Muscle of leg (tissue), 16 donors: ENCODE measurements at places on chromosomes 6 and 20. TPM values are rescaled to one million over a fixed set of nuclear protein-coding genes. Genes with fewer than 3 reads are reported as not detected.
A peak's percentile ranks its signal among the peaks of the same experiment; 100 is the strongest.

IYD gene
- not detected for polyA plus RNA-seq

ELOVL2 gene
- polyA plus RNA-seq = 2.7 TPM

RUNX2 gene
- 0.86 TPM for polyA plus RNA-seq

LY6G6D gene
- polyA plus RNA-seq = 0.31 TPM

EXOC2 gene
- 22.7 TPM for polyA plus RNA-seq

PPP1R16B gene
- 4.8 TPM for polyA plus RNA-seq

MICAL1 gene
- 66.0 TPM for polyA plus RNA-seq

HLA-DRB1 gene
- 14.8 TPM for polyA plus RNA-seq

SLC13A3 gene
- polyA plus RNA-seq = 3.4 TPM

ADGRB3 gene
- polyA plus RNA-seq = 1.2 TPM

- DNase-seq = no peak
Measured at GRCh38 chr20:10282979-10283456, 64.4 kb downstream of the SNAP25 start.

DNA sequence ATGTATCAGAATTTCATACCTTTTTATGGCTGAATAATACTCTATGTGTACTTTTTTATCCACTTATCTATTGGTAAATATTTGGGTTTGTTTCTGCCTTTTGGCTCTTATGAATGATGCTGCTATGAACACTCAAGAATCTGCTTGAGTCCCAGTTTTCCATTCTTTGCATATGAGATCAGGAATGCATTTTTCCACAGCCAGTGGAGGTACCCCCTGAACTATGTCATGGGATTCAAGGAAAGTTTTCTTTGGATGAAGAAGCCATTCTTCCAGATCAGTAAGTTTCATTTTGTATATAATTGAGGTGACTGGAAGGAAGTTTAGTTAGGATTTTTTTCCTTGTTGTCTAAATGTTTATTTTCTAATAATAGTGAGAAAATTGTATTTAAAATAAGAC lies 40.9 kb downstream of the NKX2-4 start:
- DNase-seq = no peak

- no peak for DNase-seq
Measured at GRCh38 chr6:40523505-40524172, 63.5 kb downstream of the LRFN2 start.

DNA sequence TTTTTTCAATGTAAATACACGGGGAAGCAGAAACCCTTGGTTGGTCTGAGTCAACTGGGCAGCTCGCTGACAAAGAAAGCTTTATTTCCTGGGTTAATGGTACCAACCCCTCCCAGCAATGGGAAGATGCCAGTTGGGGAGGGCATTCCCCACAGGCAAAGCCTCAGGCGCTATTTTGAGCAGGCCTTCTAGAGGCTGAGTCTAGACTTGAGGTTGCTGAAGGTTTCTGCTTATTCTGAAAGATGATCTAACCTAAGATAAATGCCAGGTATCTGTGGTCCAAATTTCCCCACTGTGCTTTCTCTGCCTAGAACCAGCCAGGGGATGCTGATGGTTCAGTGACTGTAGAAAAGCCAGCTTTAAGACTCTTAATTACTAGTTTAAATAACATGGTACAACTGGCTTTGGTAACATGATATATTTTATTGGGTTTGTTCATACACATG lies 172.5 kb upstream of the JARID2 start:
- DNase-seq = no peak

DNA sequence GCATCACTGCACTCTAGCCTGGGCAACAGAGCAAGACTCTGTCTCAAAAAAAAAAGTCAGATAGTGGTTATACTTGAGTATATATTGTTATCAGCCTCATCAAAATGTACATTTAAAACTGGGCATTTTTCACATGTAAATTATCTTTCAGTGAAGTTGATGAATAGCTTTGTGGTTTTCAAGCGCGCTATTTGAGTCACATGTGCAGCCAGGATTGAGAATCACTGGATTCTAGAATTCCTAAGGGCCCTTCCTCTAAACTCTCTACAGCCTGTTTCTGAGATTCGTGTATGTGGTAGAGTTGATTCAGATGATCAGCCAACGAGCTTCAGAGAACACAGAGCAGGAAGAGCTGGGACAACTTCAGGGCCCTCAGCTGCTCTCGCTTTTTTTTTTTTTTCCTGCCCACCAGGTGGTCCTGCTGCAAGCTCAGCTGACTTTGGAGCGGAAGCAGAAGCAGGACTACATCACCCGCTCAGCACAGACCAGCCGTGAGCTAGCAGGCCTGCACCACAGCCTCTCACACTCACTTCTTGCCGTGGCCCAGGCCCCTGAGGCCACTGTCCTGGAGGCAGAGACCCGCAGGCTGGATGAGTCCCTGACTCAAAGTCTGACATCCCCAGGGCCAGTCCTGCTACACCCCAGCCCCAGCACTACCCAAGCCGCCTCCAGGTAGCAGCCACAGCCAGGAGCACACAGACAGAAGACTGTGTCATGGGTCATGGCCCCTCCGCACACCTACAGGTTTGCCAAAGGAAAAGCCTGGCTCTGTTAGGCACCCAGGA lies 18.3 kb downstream of the C20orf173 start:
- peak; percentile 37 for DNase-seq

GRCh38 chr6:40958738-40959137 lies 80.3 kb downstream of the UNC5CL start:
- DNase-seq = no peak

DNA sequence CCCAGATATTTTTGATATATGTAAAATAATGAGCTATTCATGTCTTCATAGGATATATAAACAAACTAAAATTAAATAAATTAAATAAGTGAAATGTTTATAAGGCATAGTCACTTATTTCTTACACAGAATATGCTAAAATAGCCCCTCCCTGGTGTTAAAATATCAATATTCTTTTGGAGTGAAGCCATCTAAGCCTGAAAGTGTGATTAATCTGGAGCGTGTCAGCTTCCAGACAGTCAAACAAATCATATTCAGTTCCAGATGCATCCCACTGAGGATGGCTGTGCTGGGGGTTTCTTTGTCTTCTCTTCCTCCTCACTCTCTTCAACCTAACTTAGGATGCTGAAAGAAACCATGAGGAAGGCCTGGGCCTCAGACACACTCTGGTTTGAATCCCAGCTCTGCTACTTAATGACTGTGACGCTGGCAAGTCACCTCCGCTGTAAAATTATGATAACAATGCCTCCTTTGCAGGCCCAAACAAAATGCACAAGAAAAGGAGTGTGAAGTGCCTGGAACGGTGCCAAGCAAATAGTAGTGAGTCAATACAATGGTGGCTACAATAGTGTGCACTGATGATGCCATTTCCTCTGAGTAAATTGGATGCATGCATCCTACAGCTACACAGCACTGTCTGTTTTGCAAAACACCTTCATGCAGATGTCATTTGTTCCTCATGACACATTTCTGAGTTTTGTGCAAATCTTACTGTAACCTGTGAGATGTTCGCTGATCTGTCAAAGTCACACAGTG lies 161.4 kb downstream of the FOXC1 start:
- no peak for DNase-seq

DNA sequence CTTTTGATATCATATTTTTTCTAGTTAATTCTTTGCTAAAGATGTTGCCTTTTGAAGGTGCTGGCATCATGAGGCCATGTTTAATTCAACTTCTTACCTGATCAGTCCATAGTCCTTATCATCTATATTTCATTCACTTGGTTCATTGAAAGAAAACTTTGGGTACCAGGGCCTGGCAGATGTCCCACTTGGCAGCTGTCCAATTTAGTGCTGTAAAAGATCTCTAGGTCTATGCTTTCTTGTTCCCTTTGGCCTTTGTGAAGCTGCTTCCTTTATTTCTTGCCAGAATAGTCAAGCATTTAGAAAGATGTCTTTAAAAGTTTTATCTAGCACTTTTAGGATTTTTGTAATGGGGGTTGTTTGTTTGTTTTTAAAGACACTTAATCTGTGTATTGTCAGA lies 61.7 kb upstream of the EYA4 start:
- DNase-seq = no peak

GRCh38 chr6:68126089-68126749 lies 508.9 kb upstream of the ADGRB3 start:
- no peak for DNase-seq

DNA sequence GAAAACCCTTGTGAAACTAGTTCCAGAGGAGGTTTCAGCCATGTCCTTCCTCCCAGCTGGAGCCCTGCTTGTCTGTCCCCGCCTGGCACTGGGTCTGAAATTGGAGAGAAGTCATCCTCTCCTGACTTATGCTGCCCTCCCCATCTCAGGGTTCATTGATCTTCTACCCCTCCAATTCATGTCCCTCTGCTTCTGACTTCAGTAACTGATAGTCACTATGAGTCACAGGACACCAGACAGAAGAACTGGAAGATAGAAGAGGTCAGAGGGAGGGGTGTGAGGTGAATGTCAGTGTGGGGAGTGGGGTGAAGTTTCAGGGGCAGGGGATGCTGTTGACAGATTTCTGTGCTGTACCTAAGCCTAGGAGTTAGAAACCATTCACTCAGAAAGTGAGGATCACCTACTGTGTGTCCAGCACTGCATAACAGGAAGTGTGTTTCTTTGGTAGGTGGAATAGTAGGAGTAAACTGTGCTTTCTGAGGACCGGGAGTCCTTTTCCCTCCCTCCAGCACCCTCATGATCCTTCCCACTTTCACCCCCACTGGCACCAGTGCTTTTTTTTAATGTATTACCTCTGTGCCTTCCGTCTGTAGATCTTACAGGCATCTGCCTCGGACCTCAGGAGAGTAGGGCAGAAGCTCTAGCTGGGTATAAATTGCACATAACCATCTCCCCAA lies 627 bp upstream of the RPP21 start:
- peak; percentile 9 for DNase-seq
